Femur (tissue), 1 donor: ENCODE measurements at places on chromosomes 11 and 22.

DNA sequence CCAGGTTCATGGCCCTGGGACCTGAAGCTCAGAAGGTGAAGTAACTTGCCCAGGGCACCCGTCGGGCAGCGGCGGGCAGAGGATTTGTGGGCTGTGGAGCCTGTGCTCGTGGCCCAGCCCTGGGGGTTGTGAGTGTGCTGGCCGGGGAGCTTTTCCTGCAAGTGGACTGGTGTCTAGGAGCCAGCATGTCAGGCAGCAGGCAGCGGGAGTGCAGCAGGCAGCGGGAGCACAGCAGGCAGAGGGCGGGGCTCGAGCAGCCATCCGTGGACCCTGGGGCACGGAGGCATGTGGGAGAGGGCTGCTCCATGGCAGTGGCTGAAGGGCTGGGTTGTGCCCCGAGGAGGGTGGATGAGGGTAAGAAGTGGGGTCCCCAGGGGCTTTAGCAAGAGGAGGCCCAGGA, 72.7 kb upstream of the PPP6R3 start:
- no peak for DNase-seq

- peak; percentile 69 for DNase-seq
Observed at GRCh38 chr11:65870706-65871681, 1.6 kb downstream of the EFEMP2 start.

GRCh38 chr11:126403022-126403581, 47.6 kb downstream of the ST3GAL4 start:
- DNase-seq: no peak

DNA sequence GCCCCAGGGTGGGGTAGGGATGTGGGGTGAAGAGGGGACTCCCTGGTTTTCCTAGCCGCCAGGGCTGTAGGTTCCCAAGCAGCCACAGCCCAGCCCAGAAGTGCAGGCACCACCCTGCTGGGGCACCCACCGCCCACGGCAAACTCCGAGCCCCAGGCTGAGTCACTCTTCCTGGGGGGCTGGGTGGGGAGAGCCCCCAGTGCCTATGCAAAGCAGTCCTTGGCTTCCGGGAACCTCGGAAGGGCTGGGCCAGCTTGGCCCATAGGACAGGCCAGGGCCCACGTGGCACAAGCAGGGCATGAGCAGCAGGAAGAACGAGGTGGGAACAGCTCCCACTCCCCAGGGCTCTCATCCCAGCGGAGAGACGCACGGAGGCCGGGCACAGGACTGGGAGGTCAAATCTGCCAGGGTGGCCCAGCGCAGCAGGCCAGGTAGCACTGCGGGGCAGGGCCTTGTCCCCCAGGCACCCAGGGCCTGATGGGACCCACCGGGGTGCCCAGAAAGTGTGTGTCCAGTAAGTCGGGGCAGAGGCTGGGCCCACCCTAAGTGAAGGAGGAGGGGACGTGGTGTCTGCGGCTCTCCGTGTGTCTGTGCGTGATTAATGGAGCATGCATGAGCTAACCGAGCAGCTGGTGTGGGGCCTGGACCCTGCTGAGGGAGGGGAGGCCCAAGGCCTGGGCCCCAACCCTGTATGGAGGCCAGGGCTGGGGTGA, 4.6 kb upstream of the IL17REL start:
- DNase-seq: no peak

GRCh38 chr11:125468025-125468424, 28.0 kb downstream of the FEZ1 start:
- DNase-seq: no peak

DNA sequence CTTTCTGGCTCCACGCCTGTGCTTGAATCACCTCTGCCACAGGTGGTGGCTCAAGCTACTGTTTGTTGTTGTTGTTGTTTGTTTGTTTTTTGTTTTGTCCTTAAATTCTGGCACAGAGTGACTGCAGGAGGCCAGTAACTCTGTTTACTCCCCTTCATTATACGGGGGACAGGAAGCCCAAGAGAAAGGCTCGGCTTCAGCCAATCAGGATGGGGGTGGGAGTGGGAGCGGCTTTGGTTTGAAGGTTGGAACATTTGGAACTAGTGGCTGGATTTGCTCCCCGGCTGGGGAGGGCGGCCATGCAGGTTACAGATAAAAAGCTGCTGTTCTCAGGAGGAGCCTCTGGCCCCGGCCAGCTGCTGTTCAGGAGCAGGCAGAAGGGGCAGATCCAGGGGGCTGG, 19.7 kb upstream of the CABP2 start:
- DNase-seq: no peak

GRCh38 chr11:67285541-67286498, 3.3 kb upstream of the ANKRD13D start:
- DNase-seq: no peak

GRCh38 chr11:82995235-82995634, 76.5 kb downstream of the RAB30 start:
- no peak for DNase-seq

GRCh38 chr11:44437122-44437521, 127.2 kb upstream of the ALX4 start:
- no peak for DNase-seq

- peak; percentile 12 for DNase-seq
Observed at GRCh38 chr11:62592146-62592815, 958 bp upstream of the TUT1 start.
